A673 (cell line): ENCODE measurements at places on chromosomes 5 and 9. TPM values are rescaled to one million over a fixed set of nuclear protein-coding genes. Genes with fewer than 3 reads are reported as not detected.

The SLC4A9 gene
- 0.26 TPM in 1 of 2 replicates, not detected in the other for total RNA-seq

The TNPO1 gene
- total RNA-seq: 175 and 201 TPM in 2 replicates

The OGN gene
- total RNA-seq: 0.44 and 0.95 TPM in 2 replicates

The PFN3 gene
- total RNA-seq: not detected in 2 replicates

The TOPORS gene
- 25.3 and 26.8 TPM in 2 replicates for total RNA-seq
